Retinal pigment epithelial cell (primary cell): ENCODE measurements at places on chromosomes 16 and 17.

DNA sequence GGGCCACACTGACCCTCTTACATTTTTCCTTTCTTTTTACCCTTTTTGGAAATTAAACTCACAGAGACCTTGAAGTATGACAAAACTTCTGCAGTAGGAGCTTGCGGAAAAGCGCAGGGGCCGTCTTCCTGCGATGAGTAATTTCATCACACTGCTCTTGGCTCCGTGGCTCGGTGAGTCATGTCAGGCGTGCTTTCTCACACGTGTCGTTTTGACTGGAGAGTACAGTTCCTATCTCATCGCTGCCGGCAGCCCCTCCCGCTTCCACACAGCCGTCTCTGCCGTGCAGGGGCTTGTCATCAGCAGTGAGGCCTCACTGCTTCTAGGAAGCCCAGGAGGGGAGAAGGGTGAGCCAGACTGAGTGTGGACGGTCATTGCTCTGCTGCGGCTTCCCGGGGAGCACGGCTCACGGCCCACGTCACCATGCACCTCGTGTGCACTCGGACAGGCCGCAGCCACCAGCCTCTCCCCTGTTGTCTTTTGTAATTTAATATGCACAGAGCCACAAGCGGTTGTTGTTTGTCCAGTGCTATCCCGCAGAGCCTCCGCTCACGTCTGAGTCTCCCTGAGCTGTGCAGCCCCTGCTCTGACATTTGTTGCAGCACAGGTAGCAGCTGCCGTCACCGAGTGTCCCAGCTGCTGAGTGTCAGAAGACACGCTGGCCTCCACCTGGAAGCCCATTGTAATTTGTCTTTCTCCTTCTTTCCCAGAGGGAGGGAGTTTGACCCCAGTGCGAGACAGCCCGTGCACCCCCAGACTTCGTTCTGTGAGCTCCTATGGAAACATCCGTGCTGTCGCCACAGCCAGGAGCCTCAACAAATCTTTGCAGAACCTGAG is 99.4 kb upstream of the CHMP6 start:
- DNase-seq, result peak; percentile 63

DNA sequence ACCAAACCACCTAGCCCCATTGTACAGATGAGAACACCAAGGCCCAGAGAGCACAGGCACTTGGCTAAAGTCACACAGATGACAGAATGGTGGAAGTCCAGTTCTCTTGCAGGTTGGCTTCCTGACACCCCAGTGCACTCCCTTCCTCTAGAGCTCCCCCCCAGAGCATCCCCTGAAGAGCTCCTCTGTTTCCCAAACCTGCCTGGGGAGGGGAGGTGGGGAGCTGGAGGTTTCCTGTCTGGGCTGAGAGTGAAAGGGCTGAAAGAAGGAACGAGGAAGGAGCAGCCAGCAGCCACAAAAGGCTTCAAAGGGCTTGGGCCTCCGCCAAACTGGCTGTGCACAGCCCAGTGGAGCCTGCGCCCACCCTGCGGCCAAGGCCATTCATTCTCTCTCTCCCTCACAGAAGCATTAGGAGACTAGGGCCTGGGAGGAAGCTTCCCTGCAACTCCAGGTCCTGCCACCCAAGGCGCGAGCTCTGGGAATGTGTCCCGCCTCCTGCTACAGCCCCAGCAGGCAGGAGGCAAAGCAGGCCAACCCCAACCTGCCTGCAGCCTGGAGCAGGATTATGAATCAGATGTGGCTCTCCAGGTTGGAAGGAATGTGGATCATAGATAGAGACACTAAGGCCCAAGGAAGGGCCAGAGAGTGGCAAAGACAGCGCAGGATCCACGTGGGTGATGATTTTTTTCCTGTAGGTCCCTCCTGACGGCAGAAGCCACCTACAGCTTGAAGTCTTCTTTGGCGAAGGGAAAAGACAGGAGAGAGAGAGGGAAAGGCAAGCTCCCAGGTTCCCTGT is 913 bp downstream of the SLC13A5 start:
- DNase-seq, result no peak

DNA sequence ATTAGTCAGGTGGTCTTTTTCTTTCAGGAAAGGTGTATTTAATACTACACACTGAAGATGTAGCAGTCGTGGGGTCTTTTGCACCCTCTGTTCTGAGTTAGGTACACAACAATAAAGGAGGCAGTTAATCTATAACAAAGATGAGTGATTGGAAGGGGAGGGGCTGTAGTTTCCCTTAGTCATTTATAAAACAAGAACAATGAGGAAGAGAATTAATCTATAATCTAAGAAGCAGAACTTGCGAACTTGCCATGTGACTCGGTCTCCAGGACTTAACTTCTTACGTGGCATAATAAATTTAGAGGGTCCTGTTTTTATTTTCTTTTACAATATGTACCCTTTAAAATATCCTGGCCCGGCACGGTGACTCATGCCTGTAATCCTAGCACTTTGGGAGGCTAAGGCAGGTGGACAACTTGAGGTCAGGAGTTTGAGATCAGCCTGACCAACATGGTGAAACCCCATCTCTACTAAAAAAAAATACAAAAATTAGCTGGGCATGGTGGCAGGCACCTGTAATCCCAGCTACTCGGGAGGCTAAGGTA is 8.6 kb upstream of the APPBP2 start:
- no peak for DNase-seq

GRCh38 chr17:81428948-81429774 is 33.9 kb downstream of the BAHCC1 start:
- peak; percentile 57 for DNase-seq

DNA sequence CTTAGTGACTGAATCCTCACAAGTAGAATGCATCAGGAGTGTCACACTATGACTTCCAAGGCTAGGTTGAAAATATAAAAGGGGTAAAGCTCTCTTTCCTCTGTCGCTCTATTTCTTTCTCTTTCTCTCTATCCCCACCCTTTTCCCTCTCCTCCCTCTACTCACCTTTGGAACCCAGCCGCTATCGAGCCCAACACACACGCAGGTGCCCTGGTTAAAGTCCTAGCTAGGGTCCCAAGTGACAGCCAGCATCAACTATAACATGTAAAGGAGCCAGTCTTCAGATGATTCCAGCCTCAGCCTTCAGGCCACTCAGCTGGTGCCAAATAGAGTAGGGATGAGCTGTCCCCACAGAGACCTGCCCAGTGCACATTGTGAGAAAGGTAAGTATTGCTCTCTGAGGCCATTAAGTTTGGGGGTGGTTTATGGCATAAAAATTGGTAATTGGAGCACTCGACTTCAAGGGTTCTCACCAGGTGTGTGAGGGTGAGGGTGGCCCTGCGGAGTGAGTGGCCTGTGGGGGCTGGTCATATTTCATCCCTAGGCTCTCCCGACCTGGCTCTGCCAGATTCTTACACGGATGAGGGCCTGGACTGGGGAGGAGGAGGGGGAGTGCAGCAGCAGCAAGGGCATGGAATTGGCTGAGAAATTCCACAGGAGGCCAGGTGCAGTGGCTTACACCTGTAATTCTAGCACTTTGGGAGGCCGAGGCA is 14.9 kb upstream of the C16orf54 start:
- DNase-seq, result no peak

DNA sequence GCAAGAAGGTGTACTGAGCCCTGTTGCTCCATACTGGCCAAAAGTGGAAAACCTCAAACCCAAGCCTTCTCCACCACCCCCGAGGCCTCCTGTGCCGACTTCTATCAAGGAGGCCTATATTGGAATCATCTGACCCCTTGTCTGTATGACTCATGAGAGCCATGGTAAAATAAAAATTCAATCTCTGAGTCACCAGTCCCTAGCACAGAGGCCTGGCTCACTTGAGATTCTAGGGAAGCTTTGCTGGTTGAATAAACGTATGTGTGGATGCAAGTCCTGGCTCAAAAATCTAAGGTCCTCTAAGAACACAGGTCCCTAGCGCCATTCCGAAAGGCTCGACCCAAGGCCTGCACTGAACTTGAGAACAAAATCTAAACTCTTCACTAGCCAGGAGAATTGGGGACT is 15.0 kb downstream of the NSMCE1 start:
- DNase-seq, result peak; percentile 75

DNA sequence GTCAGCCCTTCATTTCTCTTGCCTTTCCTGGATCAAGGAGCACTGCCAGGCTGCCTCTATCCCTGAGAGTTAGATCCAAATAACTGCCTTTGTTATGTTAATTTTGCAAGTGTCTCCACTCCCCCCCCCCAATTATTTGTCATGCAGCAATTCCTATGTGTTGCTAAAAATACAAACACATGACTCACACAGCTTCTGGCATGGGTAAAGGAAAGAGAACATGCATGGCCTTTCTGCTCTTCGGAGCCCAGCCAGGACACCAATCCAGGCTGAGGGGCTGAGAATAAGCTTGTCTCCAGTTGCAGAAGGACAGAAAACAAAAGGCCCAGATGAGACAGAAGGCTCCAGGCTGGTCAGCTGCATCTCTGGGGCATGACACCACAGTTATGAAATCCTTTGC is 148.0 kb upstream of the TNRC6C start:
- DNase-seq, result no peak

DNA sequence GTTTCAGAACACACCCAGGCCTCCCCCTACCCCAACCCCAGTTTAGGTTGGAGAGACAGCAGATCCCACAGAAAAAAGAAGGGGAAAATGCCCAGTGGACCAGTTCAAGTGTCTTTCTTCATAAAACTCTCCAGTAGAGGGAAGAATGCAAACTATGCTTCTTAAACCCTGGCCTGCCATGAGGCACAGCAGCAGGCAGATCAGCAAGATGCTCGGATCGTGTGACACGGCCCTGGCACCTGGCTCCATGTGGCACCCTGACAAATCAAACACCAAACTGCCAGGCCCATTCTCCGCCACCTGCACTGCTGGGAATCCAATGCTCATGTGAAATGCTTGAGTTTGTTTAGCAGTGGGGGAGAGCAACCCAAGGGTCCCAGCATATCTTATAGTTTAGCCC is 166.8 kb downstream of the SOX9 start:
- DNase-seq, result no peak

DNA sequence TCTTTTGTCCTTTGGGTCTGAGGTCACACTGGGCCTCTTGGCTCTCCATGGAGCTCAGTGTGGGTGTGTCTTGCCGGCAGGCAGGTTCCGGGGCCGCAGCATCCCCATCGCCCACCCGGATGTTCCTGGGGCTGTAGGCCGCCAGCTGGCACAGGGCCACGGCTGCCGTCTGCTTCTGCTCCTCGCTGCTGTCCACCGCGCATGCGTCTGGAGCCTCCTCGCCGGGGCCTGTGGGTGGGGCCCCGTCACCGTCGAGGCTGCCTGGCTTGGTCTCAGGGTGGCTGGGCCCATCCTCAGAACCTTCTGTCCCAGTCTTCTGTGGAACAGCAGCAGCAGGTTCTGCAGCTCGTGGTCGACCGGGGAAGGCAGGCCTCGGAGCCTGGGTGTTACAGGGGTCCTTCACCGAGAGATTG is 9.6 kb downstream of the ZNF750 start:
- no peak for DNase-seq

GRCh38 chr17:29622337-29623282 is at the start of gene CORO6:
CORO6 (minus strand) TSS chr17:29622912; CDS start chr17:29621421, 1,491 bp downstream.
- no peak for DNase-seq

- no peak for DNase-seq
Observed at GRCh38 chr16:2777231-2777902, at the start of gene ELOB. ELOB (minus strand) TSS chr16:2777280; CDS start chr16:2777239, 41 bp downstream.

- peak; percentile 80 for DNase-seq
Observed at GRCh38 chr16:10828851-10829366, 10.3 kb upstream of the TVP23A start.

GRCh38 chr17:4008441-4009185 is 44.4 kb upstream of the ATP2A3 start:
- no peak for DNase-seq

GRCh38 chr17:20999044-20999573 is 43.7 kb downstream of the USP22 start:
- no peak for DNase-seq

DNA sequence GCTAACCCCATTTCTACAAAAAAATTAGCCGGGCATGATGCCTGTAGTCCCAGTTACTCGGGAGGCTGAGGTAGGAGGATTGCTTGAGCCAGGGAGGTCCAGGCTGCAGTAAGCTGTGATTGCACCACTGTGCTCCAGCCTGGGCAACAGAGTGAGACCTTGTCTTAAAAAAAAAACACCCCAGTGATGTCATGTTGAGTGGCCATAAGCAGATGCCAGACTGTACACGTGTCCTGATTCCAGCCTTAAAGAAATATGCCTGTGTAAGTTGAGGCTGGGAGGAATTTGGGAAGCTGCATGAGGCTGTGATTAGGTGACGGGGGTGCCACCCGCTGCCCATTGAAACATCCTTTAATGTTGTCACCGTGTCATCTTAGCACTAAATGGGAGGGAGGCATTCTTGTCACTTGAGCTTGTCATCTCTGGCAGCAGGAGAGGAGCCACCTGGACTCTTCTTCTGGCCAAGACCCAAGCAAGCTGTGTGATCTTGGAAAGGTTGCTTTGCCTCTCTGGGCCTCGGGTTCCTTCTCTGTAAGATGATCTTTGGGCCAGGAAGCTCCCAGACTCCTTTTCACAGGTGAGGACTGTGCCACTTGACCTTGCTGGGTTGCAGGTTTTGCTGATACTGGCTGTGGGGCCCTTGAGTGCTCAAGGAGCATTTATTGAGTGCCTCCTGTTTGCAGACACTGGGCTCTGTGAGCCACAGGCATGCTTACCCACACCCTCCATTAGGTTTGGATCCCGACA is 98.3 kb upstream of the CIBAR2 start:
- no peak for DNase-seq

DNA sequence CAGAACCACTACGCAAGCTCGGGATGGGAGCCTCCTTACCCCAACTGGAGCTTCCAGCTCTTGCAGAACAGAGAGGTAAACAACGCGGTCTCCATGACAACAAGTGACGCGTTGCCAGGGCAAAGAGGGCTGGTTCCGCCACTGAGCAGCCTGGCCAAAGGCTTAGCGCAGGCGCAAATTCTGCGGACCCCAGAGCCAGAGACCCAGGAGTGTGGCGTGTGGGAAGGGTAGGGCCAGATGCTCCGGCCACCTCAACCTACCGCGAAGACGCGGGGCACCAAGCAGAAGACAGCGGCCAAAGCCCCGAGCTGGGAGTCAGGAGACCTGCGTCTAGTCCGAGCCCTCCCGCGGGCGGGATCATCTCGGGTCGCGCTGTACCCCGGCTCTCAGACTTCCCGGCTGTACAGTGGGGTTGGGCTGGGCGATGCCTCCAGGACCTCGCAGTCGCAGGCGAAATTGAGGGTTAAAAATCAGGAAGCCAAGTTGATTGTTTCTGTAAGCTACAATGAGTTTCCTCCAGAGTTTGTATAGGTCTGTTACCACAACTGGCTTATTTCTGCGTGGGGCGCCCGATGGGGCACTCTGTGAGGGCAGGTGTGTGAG is at the start of gene TEKT1:
Gene TEKT1, minus strand, starts transcription at position 69 of the 603 bp plus-strand sequence. CDS start 1,353 bp downstream, outside the sequence.
- peak; percentile 4 for DNase-seq

- no peak for DNase-seq
Observed at GRCh38 chr17:16417399-16417798, 2.0 kb downstream of the TRPV2 start.

- no peak for DNase-seq
Observed at GRCh38 chr16:1308036-1308976, 1.1 kb upstream of the UBE2I start.

DNA sequence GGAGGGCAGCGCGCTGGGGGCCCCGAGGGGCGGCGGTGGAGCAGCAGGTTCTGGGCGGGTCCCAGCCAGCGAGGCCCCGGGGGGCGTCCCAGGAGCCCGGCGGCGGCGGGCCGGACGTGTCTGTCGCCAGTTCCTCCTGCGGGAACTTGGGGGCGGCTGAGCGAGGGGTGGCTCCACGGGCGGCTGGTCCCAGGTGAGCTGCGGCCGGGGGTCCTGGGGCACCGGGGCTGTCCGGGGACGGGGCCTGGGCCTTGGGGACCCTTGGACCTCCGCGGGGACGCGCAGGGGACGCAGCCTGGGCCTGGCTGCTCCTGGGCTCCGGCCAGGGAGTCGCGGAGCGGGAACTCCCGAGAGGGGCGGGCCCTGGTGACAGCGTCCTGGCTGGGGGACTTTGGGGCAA is 54.2 kb upstream of the ZNF267 start:
- DNase-seq, result no peak
